ENCODE measurements at places on chromosomes 7 and 10.

DNA sequence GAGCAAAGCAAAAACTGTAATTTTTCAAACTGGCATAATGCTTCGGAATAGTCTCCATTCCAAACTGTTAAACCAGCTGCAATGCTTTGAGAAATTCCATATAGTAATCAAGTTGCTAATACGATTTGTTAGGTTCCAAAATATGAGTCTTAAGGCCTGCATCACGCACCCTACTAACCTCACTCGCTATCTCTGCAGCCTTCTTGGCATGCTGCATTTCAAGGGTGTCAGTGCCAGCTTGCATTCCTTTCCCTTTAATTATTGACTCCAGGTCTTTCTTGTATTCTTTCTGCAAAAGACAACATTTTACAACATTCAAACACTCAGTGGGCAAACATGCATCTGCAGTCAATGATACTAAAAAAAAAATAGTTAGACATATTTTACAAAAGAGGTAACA lies 61.8 kb downstream of the NEBL start:
- no peak for DNase-seq

GRCh38 chr7:3559278-3559677 lies 258.2 kb downstream of the SDK1 start:
- no peak for DNase-seq

- DNase-seq, result no peak
Observed at GRCh38 chr7:127387974-127388373, 4.5 kb downstream of the ZNF800 start.

DNA sequence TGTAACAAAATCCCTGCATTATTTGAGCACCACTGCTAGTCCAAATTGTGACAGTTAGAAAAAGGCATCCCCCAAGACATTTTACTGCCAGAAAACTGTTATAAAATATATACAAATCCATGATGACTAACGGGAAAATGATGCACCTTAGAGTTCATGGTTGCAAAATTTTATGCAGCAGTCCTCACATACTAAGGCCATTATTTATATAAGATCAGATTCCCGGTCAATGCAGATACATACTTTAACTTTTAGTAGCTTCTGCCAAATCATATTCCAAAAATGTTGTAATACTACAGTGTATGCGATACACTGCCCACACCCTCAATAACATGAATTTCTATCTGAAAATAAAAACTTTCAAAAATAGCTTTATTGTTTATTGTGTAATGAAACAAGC lies 239.9 kb upstream of the ZNF32 start:
- DNase-seq, result no peak

DNA sequence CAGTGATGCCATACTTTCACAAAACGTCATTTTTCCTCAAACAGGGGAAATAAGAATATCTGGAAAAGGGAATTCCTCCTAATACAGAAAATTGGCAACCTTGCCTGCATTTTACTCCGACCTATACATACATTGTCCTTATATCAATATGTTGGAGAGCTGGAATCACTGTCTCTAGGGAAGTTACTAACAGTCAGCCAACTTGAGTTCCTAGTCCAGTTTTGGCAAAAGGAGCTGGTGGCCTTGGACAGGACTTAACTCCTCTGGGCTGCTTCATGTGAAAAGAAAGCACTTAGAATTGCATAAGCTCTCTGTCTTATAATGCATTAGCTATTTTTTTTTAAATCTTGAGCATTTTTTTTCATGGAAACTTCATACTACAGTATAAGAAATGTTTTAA lies 174.2 kb upstream of the HGF start:
- DNase-seq, result no peak

- no peak for DNase-seq
Observed at GRCh38 chr7:7159063-7159658, 23.2 kb upstream of the C1GALT1 start.

DNA sequence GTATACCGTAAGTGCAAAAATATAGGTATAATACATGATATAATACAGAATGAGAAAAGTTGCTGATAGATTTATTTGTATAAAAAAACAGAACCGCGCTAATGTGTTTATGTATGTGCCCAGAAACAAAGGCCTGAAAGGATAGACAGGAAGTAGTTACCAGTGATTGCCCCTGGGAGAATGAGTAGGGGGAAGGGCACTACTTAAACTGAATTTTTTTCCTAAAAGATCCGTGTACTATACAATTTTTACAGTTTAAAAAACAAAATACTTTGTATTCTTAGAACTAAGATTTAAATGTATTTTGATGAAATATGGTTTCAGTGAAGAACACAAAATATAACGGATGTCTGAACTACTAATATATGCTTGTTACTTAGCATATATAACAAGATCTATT lies 2.9 kb downstream of the IPMK start:
- DNase-seq, result no peak

- no peak for DNase-seq
Observed at GRCh38 chr7:41517771-41518170, 185.1 kb downstream of the INHBA start.

DNA sequence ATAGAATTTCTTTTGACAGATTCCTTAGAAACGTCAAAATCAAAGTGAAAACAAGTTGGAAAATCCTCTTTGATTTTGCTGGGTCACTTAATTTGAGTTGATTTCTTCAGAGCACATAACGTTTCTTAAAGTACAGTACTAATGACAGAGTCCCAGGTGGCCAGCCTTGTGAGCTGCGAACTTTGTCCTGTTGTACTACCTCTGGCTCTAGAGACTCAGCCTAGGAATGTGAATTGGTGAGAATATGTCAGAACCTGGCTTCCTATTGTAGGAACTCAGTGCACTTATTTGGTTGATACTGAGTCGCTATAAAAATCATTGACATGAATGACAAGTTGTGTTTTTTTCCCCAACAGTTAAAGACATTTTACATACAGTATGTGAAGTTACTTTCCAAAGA lies 20.2 kb downstream of the SDK1 start:
- no peak for DNase-seq

GRCh38 chr7:106045139-106045538 lies 67.0 kb downstream of the SYPL1 start:
- DNase-seq, result no peak

- no peak for DNase-seq
Observed at GRCh38 chr7:141193066-141193465, 119.2 kb downstream of the TMEM178B start.

GRCh38 chr10:95477175-95477520 lies 84.0 kb downstream of the SORBS1 start:
- no peak for DNase-seq

- DNase-seq, result no peak
Observed at GRCh38 chr7:3243256-3243655, 57.8 kb upstream of the SDK1 start.

Measured in activated T-cell treated with anti-CD3 and anti-CD28 coated beads for 1 hour (primary cell).